ENCODE measurements at places on chromosomes 3 and 15.

GRCh38 chr3:58874795-58875194, 175.0 kb downstream of the CFAP20DC start:
- no peak for DNase-seq

GRCh38 chr3:155218462-155218861, 75.0 kb downstream of the STRIT1 start:
- no peak for DNase-seq

DNA sequence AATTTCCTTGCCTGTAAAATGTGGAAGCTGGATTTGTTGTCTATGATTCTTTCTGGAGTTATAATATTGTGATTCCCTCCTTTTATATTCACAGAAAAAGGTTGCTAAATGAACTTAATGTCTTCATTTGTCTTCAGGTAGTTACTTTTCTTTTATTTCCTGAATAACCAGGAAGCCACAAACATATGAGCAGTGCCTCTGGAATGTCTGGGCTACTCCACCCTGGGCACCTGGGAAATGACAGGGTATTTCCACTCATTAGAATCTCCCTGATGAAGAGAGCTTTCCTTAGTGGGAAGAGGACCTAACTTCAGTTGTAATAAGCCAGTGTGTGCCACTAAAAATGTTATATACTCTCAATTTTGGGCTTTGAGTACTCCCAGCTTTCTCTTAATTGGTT, 3.8 kb upstream of the SLMAP start:
- no peak for DNase-seq

DNA sequence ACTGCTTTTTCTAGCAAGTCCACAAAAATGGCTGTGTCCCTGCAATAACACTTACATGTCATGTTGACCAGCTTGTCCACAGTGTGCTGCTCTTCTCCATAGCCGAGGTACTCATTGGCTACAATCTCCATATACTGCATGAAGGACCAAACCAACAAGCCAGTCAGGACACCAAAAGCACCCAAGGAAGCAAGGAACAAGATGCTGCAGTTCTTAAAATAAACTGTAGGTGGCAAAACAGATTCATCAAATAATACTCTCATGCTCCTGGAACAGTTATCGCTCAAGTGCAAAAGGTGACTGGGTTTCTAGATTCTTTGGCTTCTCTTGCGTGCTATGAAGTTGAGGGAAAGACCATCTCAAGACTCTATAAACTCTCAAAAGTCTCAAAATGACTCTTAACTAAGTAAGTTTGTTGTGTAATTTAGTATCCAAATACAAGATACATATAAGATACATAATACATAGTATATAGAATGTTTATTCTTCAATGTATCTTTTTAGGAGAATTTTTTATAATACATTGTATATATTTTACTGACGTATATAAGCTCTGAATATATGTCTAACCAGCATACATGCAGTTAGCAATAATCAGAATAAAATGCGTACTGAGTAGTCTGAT, 57.0 kb downstream of the NEK10 start:
- DNase-seq, result no peak

DNA sequence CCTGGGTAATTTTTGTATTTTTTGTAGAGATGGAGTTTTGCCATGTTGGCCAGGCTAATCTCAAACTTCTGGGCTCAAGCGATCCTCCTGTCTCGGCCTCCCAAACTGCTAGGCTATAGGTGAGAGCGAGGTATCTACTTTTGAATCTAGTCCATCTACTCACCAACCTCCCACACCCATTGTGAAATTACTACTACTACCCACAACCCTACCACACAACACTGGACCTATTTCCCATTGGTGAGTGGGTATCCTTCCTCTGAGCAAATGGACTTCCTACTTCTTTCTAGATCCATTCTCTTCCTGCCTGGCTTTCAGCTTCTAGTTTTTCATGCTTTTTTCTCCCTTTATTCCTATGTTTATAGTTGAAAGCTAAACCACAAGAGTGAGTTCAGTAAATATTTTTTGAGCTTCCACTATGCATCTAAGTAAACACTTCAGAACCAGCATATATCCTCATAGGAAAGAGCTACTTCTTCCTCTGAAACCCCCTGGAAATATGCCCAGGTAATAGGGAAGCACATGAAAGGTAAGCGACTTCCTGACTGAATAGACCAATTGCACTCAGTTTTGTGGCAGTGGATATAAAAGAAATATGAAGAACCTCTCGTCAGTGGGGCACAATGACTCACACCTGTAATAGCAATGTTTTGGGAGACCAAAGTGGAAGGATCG, 39.1 kb downstream of the MYO1E start:
- no peak for DNase-seq

DNA sequence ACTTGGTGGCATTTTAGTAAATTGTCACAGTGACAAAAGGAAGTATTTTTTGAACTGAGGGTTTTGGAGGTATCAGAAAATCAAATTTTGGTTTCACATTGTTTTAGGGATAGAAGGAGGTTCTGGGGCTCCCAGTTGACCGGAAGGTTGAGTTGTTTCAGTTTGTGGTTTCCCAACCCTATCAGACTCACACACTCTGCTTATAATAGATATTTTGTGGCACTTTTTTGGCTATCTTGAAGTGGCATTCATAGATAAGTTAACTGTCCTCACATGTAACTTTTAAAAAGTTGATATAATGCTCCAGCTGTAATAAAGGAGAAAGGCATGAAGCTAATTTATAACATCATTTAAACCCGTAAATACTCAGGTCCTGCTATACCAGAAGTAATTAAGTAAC, 12.8 kb downstream of the ARMC8 start:
- no peak for DNase-seq

DNA sequence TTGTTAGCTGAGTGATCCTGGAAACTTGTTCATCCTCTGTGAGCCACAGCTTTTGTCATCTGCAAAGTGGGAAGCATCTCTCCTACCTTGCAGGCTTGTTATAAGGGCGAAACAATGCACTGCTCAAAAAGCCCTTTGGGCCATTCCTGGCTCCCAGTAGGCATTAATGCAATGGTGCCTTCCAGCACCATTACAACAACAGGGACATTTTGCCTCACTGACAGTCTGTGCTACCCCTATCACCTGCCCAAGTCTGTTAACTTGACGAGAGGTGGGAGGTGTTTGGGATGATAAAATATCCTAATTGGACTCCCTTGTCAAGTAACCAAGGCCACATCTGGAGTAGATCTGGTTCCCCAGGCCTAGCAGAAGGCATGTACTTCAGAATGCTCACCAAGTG, 44.2 kb downstream of the ZDHHC3 start:
- no peak for DNase-seq

DNA sequence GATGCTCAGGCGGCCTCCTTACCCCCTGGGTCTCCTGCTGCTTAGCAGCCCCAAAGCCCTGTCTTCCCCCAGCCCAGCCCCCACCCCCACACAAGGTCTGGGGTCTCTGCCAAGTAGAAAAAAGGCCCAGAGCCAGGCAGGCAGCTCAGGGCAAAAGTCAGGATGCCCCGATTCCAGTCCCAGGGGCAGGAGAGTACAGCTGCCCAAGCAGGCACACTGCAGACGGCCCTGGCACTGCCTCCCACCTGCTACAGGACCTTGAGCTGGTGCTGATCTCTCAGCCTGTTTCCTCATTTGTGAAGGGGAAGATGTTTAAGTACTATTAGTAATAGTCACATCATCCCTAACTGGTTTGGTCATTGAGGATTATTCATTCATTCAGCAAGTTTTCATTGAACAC, 12.6 kb downstream of the TMEM43 start:
- DNase-seq, result no peak

GRCh38 chr15:33729653-33730052, 238.6 kb upstream of the CHRM5 start:
- no peak for DNase-seq

GRCh38 chr3:33159234-33159633, 45.4 kb downstream of the CRTAP start:
- DNase-seq, result no peak

- DNase-seq, result no peak
Observed at GRCh38 chr15:50046159-50046558, 72.9 kb downstream of the ATP8B4 start.

DNA sequence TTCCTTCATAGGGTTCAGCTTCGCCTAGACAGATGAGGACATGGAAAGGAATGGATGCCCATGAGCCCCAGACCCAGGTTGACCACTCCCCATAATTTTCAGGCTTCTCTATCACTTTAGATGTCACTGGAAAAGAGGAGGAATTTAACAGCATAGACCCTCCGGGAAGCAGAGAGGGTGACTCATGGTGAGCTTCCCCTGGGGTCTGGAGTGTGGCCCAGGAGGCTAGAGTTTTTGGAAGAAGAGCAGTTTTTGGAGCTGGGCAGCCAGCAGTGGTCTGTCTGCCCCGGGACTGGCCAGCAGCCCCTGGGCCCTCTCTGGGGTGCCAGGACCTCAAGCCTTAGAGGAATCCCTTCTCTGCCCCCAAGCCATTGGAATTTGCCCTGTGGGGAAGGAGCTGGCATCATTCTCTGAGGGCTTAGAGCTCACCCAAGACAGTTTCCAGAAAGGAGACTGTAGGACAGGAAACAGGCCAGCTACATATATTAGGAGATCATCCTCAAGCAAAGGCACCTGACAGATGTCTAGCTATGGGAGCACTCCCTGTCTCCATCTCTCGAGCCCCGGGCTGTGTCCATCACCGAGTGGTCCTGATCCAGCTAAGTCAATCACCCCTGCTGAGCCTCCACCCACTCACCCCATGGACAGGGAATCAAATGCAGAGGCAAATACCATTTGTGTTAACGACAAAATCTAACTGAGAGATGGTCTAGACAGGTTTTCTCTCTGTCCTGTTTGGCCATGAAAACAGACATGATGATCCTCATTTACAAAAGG, 67.3 kb downstream of the MEGF11 start:
- DNase-seq, result no peak

- DNase-seq, result no peak
Observed at GRCh38 chr3:161314836-161315395, 56.4 kb downstream of the SPTSSB start.

DNA sequence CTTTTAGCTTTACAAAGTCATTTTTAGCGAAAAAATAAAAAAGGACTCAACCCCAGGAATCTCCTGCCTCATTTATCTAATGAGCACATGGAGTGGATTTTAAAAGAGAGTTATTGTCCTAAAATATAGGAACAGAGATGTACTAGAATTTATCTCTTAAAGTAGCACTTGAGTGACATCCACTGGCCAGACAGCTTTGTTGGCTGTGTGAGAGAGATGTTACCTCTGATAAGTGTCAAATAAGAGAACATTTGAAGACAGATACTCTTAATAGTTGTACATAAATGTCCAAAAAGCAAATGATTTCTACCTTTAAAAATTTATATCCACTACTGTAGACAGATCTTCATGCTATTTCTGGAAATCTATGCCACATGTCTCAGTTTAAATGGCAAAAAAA, 12.3 kb upstream of the MFSD1 start:
- DNase-seq, result no peak

- no peak for DNase-seq
Observed at GRCh38 chr3:189340680-189341460, 169.1 kb downstream of the TPRG1 start.

GRCh38 chr3:29759411-29760225, 478.7 kb downstream of the RBMS3 start:
- DNase-seq, result no peak

DNA sequence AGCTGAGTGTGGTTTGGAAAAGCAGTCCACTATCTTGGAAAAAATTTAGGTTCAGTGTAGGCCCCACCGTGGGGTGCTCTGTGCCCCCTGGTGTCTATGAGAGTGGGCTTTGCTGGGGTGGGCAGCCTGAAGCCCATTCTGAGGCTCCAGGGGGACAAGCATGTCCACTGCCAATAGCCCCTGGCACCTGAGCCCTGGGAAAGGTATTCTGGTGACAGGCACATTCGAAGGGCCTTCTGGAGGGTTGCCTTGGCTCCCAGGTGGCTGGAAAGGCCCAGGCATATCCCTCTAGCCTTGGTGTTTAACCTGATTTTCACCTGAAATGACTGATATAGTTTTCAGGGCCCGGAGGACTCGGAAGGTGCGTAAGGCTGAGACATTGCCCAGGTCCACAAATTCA, 36.1 kb downstream of the SCN5A start:
- DNase-seq, result no peak

GRCh38 chr3:40979962-40980361, 219.3 kb upstream of the CTNNB1 start:
- no peak for DNase-seq

GRCh38 chr3:51340013-51340829, 44.9 kb upstream of the MANF start:
- no peak for DNase-seq

DNA sequence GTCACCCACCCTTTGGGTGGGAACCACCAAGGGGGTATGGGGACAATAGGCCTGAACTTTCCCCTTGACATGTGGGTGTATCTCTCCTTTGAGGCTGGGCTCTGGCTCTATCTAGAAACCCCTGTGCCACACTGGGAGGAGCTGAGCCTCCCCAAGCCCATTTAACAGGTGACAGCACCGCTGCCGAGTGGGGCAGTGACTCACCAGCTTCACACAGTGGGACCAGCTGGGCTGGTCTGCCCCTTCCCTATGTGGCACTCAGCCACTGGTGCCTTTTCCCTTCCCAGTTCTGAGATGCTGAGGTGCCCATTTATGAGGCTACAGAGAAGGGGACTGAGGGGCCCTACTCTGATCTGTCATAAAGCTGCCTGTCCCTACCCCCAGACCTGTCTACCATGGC, 5.1 kb downstream of the PSTPIP1 start:
- DNase-seq, result no peak

- no peak for DNase-seq
Observed at GRCh38 chr3:120559242-120560061, 36.7 kb upstream of the NDUFB4 start.

DNA sequence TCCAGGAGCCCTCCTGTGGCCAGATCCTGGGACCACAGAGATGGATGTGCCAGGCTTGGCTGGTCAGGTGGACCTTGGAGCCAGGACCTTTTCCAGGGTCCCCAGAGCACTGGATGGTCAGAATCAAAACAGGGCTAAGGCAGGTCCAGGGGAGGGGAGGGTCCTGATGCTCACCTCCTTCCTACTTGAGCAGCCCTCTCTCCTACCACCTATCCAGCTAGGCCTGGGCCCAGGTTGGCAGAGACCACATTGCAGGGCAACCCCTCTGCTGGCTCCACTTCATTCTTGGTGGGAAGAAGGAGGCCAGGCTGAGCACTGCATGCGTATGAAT, 28.5 kb upstream of the SFMBT1 start:
- no peak for DNase-seq

GRCh38 chr3:175932586-175932985, 1073.5 kb downstream of the NAALADL2 start:
- DNase-seq, result no peak

DNA sequence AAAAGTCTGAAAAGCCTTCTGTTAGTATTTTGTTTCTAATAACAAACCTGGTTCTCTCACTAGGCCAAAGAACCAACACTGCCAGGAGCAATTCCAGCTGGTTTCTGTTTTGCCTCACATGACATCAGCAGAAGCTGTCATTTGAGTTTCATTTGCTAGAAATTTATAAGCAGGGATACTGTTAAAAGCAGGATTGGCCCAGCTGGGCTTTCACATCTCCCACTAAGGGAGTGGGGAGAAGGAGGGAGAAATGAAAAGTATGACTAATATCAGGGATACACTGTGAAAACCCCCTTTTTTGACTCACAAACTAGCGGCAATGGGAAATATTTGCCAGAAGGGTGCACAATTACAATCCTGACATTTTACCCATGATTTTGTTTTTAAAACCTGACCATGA, 5.3 kb downstream of the CCDC80 start:
- no peak for DNase-seq

- no peak for DNase-seq
Observed at GRCh38 chr3:194386066-194386465, 13.0 kb downstream of the GP5 start.

Measured in liver (tissue), 10 donors.